ENCODE measurements at places on chromosomes 3 and 15.
A peak's percentile ranks its signal among the peaks of the same experiment; 100 is the strongest.

DNA sequence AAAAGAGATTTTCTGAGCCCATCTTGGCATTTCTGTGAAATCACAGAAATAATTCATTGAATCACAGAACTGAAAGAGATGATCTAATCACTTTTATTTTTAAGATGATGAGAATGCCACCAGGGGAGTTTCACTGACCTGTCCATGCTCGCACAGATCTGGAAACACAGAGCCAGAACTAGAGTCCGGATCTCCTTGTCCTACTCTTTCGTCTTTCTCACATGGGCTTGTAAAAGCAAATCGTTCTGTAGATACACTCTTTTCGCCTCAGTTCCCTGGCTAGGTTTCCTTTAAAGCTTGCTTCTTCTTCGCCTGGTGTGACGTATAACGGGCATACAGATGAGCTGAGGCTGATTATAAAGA lies 122.5 kb upstream of the SPRED1 start:
- no peak for DNase-seq

DNA sequence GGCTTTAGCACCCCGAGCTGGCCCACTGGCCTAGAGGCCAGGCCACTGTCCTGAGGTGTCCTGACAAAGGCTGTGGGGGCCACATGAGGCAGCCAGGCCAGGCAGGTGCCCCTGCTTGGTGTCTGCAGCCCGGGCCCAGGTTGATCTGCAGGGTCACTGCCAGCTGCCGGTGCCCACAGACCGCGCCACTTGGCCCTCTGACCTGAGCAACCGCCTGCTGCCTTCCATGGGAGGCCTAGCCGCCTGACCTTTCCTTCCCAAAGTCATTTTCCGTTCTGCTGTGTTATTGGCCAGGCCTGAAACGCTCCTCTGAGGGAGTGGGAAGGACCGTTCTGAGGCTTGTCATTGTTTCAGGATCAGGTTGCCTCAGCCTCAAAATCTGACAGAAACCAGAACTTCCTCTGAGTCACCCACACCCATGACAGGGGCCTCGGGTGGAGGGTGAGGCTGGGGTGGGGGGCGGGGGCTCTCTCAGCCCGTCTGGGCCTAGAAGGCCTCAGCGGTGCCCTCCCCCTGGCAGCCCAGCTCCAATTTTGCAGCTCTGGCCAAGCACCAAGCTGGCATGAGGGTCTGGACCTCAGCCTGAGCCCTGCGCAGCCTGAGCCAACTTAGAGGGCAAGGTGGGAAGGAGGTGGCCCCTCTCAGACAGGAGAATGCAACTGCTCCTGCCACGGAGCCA lies 140.7 kb upstream of the MEF2A start:
- no peak for DNase-seq

- DNase-seq, result no peak
Measured at GRCh38 chr3:16789344-16790120, 95.2 kb upstream of the PLCL2 start.

GRCh38 chr3:184347321-184348056 lies 10.1 kb downstream of the FAM131A start:
- no peak for DNase-seq

GRCh38 chr15:62603742-62604141 lies 438.7 kb upstream of the C2CD4B start:
- DNase-seq, result no peak

- peak; percentile 65 for DNase-seq
Measured at GRCh38 chr15:75732809-75733451, 20.3 kb upstream of the CSPG4 start.

DNA sequence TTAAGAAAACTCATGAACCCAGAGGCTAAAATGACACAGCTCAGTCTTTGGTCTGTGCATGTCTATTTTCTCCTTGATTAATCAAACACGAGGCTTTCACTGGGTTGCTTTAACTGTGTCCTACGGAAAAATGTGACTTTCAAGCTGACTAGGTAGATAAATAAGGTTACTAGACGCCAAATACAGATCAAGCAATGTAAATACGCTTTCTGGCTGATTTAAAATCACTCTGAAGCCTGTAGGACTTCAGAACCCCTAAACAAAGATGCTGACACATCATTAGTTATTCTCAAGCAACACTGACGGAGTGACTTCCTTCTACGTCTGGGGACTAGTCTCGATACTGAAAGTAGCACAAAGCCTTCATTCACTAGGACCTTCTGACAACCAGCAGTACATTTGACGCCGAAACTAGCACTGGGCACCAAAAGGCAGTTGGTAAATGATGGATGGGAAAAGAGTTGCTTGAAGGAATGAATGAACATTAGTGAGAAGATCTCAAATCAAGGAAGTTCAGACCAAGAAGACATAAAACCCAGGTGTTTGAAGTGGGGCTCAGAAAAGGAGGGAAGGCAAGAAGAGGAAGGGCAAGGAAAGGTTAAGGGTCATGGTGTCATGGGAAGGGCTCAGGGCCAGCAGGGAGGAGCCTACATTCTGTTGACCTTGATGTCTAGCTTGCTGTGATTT lies 67.1 kb upstream of the CDV3 start:
- peak; percentile 19 for DNase-seq

GRCh38 chr15:29208836-29209235 lies 60.8 kb downstream of the NSMCE3 start:
- DNase-seq, result no peak

GRCh38 chr3:179304605-179305004 lies 18.2 kb upstream of the ZNF639 start:
- no peak for DNase-seq

GRCh38 chr3:56829533-56829932 lies 27.8 kb upstream of the ARHGEF3 start:
- no peak for DNase-seq

DNA sequence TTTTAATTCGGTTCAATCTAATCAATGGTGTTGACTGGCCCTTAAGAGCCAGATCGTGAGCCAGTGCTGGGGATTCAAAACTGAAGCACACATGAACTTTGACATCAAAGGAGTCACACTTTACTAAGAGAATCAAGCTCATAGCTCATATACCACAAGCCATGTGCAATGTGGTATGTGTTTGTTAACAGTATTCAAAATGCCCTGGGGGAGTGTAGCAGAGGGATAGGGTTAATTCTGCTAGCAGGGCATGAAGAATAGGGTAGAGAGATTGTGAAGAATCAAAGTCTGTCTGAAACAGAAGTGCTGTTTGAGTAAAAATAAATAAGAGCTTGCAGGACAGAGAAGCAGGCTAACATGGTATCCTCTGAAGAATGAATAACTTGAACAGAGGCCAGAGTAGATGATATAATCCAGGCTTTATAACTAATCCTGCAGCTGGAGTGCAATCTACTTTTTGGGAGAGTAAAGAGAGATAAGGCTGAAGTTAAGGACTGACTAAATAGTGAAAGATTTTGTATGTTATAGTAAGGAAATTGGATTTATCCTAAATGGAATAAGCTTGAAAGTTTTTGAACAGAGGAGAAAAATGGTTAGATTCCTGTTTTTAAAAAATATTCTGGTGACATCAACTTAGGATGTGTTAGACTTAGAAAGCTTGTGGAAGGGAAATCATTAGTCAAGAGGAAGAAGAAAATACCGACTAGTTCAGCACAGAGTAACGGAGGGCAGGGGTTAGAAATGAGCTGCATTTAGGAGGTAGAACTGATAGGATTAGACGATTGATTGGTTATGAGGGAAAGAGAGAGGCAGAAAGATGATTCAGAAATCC lies 292.0 kb downstream of the NFKBIZ start:
- DNase-seq, result no peak

DNA sequence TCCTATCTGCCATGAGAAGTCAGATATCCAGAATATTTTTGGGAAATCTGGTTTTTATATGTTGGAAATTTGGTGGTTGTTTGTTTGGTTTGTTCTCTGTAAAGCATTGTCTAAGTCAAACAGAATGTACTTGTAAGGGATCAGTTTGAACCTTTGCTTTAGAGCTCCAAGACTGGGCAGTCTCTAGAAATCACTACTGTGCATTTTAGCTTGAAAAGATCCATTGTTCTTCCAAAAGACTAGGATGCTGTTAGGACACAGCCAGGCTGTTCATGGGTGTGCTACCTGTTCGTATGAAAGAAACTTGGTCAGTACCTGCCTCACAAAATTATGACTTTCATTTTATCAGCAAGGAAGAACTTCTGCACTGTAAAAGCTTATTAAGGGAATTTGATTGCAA lies 182.6 kb downstream of the WDR72 start:
- DNase-seq, result no peak

- DNase-seq, result no peak
Measured at GRCh38 chr3:158458464-158458863, 112.5 kb upstream of the MLF1 start.

GRCh38 chr15:68354923-68355322 lies 77.0 kb downstream of the ITGA11 start:
- no peak for DNase-seq

GRCh38 chr15:37015035-37015434 lies 85.3 kb downstream of the MEIS2 start:
- no peak for DNase-seq

DNA sequence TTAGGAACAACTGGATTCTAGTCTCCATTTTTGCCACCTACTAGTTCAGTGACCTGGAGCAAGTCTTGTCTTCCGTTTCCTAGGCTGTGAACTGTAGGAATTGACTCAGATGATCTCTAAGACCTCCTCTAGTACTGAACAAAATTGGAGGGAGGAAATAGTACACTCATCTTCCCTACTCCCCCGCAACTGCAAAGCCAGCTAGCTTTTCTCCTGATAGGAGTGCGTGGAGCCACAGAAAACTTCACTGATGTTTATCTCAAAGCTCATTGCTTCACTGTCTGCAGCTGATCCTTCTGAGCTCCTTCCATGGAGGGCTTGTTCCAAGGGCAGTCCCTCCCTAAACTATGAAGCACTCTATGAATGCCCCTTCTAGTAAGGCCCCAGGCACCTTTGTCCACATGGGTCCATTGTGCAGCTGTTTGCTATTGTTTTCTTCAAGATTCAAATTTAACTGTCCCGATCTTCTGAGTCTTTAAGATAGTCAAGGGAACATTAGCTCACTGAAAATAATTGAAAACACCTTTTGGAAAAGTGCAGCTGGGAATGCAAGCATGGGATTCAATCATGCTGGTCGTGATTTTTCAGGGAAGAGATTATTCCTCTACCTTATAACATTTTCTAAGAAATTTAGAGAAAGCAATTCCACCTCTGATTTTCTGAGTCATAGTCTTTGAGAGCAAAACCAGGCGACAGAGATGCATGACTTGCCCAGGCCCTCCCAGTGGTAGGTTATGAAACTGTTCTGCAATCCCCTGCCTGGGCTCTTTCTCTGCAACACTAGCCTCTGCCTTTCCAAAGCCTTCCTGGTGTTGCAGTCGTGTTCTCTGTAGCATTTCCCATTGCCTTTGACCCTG lies 24.3 kb downstream of the FILIP1L start:
- DNase-seq, result no peak

DNA sequence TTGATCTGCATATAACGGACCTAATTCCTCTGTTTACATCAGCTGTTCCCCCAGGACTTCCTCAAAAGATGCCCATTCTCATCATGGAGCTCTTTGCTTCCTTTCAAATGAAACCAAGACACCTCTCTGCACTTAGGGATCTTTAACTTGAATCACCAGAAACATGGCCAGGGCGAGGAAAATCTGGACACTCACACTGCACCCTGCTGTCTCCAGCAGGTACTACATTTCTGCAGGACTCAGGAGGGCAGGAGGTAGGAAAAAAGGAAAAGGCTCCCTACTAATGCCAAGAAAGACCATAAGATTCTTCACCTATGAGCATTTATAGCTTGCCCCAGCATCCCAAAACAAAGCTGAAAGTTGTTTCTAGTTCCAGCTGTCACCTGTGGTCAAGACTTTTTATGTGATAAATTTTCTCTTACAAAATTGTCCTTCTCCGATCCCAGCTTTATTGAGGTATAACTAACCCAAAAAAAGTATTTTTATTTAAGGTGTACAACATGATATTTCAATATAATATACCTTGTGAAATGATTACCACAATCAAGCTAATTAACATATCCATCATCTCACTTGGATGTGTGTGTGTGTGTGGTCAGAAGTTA lies 87.3 kb upstream of the C15orf61 start:
- DNase-seq, result peak; percentile 25

- no peak for DNase-seq
Measured at GRCh38 chr15:56207092-56207491, 36.6 kb downstream of the RFX7 start.

- DNase-seq, result peak; percentile 52
Measured at GRCh38 chr3:66830301-66830700, 167.8 kb upstream of the KBTBD8 start.

GRCh38 chr3:45137656-45138181 lies 8.5 kb downstream of the CDCP1 start:
- DNase-seq, result peak; percentile 74

DNA sequence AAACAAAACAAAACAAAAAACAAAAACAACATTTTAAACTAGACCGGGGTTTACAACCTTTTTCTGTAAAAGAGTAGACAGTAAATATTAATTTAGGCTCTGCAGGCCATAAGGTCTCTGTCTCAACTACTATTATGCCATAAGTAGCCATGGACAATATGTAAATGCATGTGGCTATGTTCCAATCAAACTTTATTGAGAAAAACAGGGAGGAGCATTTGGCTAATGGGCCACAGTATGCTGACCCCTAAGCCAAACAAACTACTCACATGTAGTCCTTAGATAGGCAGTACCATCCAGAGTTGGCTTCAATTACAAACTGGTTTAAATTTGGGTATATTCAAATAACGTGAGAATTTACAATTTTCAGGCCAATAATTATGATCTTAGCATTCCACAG lies 144.2 kb downstream of the TBL1XR1 start:
- no peak for DNase-seq

DNA sequence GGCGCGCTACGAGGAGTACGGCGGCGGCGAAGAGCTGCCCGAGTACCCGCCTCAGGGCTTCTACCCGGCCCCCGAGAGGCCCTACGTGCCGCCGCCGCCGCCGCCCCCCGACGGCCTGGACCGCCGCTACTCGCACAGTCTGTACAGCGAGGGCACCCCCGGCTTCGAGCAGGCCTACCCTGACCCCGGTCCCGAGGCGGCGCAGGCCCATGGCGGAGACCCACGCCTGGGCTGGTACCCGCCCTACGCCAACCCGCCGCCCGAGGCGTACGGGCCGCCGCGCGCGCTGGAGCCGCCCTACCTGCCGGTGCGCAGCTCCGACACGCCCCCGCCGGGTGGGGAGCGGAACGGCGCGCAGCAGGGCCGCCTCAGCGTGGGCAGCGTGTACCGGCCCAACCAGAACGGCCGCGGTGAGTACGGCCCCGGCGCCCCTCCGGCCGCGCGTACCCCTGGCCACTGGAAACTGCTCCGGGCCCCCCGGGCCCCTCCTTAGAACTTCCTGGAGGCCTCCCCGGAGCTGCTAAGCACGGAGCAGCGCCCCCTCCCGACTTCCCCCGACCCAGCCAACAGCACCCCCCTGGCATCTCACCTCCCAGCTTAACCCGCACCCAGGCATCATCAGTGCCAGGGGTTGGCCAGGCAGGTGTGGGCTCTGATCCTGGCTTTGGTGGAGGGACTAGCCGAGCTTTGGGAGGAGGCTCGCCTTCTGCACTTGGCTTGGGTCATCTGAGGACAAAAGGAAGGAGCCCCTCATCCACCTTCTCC lies 1.4 kb downstream of the LOXL1 start:
- peak; percentile 34 for DNase-seq

DNA sequence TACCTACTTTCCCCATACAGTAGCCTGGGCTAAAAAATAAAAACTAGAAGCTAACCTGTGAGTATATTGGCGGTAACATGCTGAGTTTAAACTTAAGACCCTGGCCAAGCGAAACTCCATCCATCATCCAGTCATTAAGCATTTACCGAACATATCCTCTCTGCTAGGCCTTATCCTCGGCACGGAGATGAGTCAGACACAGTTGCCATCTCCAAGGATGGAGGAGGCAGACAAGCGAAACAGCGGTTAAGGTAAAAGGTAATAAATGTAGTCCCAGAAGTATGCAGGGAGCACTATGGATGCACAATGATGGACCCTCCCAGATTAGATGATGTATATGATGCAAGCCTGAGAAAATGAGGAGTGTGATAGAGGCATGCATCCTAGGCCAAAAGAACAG lies 143.6 kb downstream of the RYR3 start:
- no peak for DNase-seq

Measured in large intestine (tissue), 12 donors.